ENCODE measurements at places on chromosomes 2 and 18.

- no peak for DNase-seq
Measured at GRCh38 chr2:11019614-11020013, 107.9 kb downstream of the KCNF1 start.

GRCh38 chr2:69082430-69082997 is 69.5 kb downstream of the ANTXR1 start:
- DNase-seq: peak; percentile 91

DNA sequence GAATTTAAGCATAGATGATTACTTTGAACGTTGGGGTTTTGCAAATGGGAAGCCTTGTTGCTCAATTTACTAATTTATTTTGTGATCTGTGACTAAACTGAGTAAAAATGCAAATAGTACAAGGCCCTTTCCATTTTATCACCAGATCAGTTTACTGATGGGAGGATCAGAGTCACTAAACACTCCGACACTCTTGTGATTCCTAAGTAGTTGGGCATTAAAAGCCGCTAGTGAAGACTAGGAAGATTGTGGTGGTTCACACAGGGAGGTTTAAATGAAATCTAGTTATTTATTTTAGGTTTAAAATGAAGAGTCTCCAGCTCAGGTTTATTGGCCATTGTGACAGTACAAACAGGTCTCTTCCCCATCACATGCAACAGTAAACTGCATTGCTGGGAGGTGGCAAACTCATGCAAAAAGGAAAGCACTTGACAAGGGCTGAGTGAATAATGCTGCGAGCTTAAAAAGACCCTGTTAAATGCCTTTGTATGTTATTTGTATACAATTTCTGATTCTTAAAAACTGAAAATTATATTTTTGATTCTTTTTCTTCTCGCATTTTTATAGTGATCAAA is 394.8 kb upstream of the FANCL start:
- DNase-seq: no peak

GRCh38 chr2:44470151-44470550 is 108.4 kb downstream of the CAMKMT start:
- DNase-seq: no peak

DNA sequence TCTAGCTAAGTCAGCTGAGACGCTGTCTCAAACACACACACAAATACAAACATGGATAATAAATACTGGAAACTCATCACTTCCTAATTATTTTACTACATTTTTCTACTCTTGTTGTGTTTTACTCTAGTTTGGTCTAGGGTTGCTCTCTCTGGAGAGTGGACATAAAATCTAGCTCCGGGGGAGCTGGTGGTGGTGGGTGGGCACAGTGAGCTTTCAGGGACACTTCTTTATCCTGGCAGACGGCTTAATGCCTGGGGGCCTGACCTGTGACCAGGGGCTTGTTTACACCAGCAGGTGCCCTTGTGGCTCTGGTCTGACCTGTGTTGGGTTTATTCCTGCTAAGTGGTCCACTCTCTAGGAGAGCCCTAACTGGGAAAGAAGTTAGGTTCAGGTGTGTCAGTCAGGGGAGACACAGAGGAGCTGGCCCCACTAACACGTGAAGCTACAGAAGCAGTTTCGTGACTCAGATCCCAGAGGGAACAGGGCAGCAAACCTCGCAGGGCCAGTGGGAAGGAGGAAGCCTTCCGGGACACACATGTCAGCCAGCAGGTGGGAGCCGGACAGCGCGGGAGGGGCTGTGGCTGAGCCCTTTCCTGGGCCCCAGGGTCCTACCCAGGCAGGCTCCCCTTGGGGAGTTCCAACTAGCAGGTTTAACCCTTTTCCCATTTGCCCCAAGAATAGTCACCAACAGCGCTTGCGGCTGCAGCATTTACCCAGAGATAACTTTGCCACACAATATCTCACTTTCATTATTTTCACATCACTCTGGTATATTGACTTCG is 22.5 kb upstream of the BOK start:
- no peak for DNase-seq

- DNase-seq: no peak
Measured at GRCh38 chr2:102264952-102265351, 46.4 kb upstream of the IL1RL1 start.

GRCh38 chr2:32262105-32262504 is 2.6 kb downstream of the NLRC4 start:
- DNase-seq: no peak

DNA sequence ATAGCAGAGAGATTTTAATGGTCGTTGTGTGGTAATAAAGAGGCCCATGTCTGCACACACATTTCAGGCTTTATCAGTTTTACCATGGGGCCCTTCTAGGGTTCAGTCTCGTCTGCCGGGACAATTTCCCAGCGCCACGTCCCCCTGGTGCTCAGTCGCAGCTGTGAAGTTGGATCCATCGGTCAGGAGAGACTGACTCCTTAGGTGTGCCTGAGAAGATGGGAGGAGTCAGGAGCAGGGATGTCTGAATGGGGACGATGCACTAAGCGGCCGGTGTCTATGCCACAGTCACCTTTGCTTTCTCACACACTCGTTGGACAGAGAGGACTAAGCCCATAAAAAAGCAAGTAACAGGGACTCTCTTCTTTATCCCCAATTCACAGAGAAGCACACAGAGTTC is 71.4 kb downstream of the TWIST2 start:
- no peak for DNase-seq

DNA sequence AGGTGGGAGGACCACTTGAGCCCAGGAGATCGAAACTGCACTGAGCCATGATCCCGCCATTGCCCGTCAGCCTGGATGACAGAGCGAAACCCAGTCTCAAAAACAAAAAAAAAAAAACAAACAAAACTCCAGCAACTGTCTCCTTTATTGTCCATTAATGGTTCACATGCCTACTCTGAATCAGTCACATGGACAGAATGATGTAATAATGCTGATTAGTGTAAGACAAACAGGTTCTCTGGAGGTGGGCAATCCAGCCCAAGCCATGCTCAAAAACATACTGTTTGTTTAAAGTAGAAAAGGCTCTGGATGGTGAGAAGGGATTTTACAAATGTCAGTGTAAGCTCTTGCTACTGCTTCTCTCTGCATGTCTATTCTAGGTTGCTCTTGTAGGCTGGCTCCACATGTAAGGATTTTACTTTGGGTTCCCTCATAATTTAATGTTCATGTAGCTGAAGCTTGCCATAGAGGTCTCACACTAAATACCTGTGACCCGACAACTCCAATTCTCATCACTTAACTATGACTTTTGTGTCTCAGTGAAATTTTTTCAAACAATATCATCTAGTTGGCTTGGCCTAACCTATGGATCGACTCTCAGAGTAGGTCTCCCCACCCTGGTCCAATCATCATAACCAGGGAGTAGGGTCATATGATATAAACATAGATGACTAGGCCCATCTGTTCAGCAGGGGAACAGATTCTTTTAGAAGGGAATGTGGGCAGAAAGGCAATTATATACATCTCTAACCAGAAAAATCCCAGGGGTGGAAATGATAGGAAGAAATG is 83.9 kb upstream of the SLC39A10 start:
- DNase-seq: no peak

DNA sequence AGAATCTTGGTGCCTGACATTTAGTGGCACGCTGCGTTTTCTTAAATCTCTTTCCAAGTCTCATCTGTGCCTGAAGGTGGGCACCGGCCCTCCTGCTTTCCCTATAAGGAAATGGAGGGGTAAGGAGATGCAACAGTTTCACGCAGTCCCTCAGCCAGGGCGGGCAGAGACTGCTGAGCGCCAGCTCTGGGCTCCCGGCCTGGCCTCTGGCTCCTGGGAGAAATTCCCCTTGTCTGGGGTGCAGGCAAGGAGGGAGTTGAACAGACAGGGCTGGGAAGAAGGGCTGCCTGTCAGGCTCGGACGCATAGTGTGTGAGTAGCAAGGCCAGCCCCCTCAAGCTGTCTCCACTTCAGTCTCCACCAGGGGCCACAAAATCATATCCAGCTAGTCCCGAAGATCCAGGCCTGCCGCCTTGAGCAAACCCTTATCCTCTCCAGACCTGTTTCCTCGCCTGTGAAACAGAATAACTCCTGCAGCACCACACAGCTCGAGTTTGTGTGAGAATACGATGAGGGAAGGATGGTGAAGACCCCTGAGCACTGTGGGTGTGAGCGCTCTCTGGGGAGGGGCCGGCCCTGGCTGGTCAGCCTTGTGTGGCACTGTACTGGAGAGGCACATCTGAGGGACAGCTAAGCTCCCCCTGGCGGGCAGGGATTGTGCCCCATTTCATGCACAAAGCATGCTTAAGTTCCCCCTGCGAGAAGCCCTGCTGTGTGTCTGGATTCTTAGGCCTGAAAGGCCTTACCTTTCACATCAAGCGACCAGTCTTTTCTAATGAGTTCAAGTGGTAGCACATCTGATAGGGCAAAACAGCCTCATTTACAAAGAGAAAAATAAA is 33.8 kb downstream of the SDC1 start:
- DNase-seq: peak; percentile 70

GRCh38 chr2:148813603-148814065 is 61.4 kb upstream of the KIF5C start:
- no peak for DNase-seq

DNA sequence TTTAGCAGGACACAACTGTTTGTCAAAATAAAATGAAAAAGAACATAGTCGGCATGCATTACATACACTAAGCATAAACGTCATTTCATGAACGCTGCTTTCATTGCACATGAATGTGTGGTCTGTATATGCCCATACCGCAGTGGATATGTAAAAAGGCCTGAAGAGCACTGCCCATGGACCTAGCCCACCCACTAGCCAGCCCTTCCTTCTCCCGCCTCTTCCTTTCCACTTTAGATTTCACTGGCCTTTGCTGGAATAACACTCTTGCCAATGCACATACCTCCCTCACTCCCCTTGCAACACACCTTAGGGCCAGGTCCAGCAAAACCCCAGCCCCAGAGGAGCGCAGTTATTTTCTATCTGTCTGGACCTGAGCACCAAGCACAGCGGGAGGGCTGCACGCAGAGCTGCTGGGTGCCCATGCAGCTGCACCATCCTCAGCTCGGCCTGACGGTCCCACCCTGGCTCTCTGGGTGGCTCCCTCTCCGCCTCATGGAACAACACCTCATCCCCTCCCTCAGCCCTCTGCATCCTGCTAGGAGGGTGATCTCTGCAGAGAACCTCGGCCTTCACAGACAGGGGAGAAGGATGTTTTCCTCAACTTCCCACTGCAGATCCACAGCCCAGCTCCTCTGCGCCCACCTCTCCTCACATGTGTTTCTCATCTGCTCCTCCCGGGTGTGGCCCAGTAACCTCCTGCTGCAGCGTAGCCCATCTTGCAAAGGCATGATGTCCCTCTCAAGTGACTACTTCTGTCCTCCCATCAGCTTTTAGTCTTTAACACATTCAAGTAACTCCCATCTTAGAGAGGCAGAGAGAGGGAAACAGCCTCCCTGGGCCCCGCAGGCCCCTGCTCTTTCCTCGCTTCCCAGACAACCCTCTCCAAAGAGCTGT is 72.7 kb downstream of the FBXO15 start:
- no peak for DNase-seq

- no peak for DNase-seq
Measured at GRCh38 chr18:39454866-39455265, 1889.3 kb upstream of the CELF4 start.

- no peak for DNase-seq
Measured at GRCh38 chr2:164287056-164287455, 334.2 kb downstream of the GRB14 start.

GRCh38 chr2:99637159-99637697 is 147.4 kb upstream of the REV1 start:
- DNase-seq: no peak

DNA sequence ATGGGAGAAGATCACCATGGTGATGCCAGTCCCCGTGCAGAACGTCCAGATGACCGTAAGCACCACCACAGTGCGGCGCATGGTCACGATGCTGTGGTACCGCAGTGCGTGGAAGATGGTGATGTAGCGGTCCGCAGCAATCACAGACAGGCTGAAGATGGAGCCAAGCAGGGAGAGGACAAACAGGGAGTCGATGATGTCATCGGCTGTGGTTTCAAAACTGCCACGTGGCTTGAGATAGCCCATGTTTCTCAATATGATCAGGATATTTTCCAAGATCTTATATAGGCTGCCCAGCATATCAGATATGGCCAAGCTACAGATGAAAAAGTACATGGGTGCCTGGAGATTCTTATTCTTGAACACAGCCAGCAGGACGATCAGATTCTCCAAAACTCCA is 30.3 kb downstream of the MC2R start:
- DNase-seq: no peak

- DNase-seq: no peak
Measured at GRCh38 chr2:190440113-190440512, 32.0 kb downstream of the MFSD6 start.

GRCh38 chr2:20421988-20422370 is 24.9 kb upstream of the RHOB start:
- DNase-seq: no peak

DNA sequence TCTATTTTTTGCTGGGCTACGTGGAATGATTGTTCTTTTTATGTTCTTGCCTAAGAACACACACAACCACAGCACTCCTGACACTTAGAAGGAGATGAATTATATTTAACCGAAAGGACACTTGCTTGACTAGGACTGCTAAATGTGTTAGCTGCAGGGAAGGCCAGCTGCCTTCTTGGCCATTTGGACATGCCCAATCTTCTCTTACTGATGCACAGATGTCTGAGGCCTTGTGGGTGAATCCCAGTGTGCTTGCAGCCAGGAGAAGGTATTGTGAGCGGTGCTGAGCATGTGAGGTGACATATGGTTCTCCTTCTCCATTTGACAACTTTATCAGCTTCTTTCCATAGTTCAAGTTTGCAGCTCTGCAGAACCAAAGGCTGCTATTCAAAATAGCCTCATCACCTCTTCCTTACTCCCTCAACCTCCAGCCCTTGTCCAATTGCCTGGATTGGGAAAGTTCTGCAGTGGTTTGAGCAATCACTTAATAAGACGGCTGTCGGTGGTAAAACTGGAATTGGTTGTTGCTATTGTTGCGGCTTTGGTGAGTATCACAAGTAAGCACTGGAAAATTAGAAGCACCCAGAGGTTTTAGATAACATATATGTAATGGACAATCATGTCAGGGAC is 1113.3 kb downstream of the TSN start:
- DNase-seq: no peak

- DNase-seq: no peak
Measured at GRCh38 chr18:2441544-2441943, 129.8 kb downstream of the METTL4 start.

DNA sequence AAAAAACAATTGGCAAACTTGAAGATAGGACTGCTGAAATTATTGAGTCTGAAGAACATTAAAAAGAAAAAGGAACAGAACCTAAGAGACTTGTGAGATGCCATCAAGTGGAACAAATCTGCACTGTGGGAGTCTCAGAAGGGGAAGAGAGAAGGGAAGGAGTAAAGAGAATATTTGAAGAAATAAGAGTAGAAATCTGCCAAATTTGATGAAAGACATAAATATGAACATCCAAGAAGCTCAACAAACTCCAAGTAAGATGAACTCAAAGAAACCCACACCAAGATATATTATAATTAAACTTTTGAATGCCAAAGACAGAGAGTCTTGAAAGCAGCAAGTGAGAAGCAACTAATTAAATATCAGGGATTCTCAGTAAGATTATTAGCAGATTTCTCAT is 102.7 kb downstream of the ZNF519 start:
- no peak for DNase-seq
